ENCODE measurements at places on chromosomes 3 and 15.

GRCh38 chr3:111069974-111070771 is 1.4 kb upstream of the NECTIN3 start:
- DNase-seq: no peak

GRCh38 chr3:124174476-124174875 is 182.6 kb upstream of the ROPN1 start:
- DNase-seq: no peak

- DNase-seq: no peak
Measured at GRCh38 chr3:102174832-102175374, 259.9 kb upstream of the ZPLD1 start.

GRCh38 chr3:56962206-56962605 is 98.3 kb upstream of the SPATA12 start:
- no peak for DNase-seq

- no peak for DNase-seq
Measured at GRCh38 chr3:123424321-123424998, 24.4 kb downstream of the ADCY5 start.

- no peak for DNase-seq
Measured at GRCh38 chr3:48739955-48740823, 23.2 kb upstream of the IP6K2 start.

- no peak for DNase-seq
Measured at GRCh38 chr3:71083726-71084131, 499.8 kb downstream of the FOXP1 start.

DNA sequence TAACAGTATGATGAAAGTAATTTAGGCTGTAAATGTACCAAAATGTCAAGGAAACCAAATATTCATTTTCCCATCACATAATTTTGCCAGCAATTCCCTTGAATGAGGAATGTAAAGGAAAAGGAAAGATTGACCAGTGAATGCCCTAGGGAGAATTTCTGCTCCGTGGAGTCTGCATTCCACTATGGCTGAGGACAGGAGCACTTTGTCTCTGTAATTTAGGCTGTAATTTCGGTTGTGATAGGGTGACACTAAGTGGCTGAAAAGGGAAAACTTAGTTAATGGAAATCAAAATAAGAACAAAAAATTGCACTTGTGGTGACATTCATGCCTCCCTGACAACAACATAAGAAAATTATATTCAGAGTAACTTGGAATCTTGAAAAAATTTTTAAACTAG is 8.3 kb upstream of the TMEM207 start:
- DNase-seq: no peak

GRCh38 chr3:183638101-183638852 is 2.9 kb downstream of the KLHL24 start:
- no peak for DNase-seq

DNA sequence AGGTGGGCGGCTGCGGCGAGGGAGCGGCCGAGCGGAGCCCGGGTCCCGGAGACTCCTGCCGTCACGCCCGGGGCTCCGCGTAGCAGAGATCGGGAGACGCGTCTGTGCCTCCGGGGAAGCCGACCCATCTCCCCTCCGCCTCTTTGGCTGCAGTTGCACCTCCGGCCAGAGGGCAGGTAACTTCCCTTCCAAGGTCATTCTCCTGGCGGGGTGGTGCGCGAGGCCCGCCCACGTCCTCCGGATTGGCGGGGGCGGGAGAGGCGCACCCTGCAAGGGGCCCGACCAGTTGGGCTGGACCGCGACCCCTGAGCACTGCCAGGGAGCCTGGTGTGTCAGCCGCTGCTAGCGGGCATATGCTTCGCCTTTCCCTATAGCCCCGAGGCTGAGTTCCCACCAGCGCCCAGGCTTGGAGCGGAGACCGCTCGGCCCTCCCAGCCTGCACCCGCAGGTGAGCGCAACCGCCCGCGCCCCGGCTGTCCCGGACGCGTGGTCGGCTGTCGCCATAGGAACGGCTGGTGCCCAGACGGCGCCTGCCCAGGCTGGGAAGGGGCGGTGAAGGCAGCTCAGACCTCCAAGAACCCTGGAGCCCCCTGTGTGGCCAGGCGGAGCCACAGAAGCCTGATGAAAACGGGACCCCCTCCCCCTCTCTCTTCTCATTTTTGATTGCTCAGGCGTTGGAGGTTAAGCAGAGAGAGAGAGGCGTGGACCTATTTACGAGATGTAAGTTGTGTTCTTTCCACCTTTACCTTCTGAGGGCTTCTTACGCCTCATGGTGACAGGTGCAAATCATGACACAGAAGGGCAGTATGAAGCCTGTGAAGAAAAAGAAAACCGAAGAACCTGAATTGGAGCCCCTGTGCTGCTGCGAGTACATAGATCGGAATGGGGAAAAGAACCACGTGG is 453 bp downstream of the ZDHHC23 start:
- no peak for DNase-seq

DNA sequence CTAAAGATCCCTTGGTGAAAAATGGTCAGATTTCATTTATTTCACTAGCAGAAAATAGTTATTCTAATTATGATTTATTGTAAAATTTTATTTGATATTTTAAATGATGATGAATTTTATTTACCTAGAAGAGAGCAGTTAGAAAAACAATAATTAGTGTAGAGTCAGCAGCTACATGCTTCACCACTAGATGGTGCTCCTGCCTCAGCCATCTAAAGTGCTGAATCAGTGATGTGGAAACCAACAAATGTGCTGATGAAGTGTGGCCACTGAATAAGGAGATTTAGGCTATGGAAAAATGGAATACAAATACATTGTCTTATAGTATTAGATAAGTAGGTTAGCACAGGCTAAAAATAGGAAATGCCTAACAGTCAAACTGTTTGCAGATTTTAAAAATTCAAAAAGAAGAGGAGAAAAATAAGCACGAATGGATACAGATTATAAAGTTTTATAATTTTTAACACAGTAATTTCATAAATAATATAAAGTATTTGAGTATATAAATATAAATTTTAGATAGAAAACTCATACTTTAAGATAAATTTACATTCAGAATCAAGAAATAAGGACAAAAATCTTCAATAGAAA is 109.8 kb downstream of the PPP2R3A start:
- DNase-seq: no peak

GRCh38 chr3:58868097-58868779 is 181.6 kb downstream of the CFAP20DC start:
- no peak for DNase-seq
